HepG2 (cell line): ENCODE measurements at places on chromosomes 4 and X.

- peaks cover 38% of the 10 kb centered on the region; the same call in 2 of the 3 replicates for H3K36me3 ChIP-seq
- no peak overlapping the region for H3K27ac ChIP-seq
- peaks cover 15% of the 10 kb centered on the region for H3K4me1 ChIP-seq
- no peak overlapping the region for H3K4me3 ChIP-seq
Measured at GRCh38 chr4:185358514-185358913, 37.2 kb downstream of the LRP2BP start.

DNA sequence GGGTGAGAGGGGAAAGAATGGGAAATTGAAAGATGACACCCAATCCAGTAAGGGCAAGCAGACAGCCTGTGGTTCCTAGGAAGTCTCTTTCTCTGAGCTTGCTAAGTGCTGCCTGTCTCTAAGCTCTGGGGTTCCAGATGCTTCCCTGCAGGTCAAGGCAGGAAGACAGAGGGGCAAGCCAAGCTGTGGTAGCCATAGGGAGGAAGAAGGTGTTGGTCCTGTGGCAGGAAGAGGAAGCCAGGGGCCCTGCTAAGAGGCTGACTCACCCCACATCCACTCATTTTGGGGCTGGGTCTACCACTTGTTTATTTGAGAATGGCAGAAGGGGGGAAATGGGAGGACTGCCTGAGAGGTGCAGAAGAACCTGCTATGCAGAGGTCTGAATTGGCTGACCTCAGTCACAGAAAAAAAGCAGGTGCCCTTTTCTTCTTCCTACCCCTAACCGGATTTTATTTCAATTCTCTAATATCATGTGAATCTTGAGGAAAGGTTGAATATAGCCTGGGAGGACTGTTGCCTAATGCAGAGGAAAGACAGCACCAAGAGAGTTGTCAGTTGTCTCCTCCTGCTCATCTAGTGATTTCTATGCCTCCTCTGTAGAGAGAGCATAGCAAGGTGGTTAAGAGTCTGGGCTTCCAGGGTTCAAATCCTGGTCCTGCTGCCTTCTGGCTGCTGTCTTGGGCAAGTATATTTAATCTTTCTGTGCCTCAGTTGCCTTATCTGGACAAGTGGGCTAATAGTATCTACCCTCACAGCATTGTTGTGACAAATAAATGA lies 27.4 kb downstream of the HOPX start:
- no peak for DNase-seq
- peaks cover 37% of the 10 kb centered on the region for H3K27me3 ChIP-seq
- no peak overlapping the region for H3K4me3 ChIP-seq
- no peak overlapping the region for H3K27ac ChIP-seq
- H3K36me3 ChIP-seq, result no peaks in the 10 kb centered on the region
- H3K4me1 ChIP-seq, result no peaks in the 10 kb centered on the region

DNA sequence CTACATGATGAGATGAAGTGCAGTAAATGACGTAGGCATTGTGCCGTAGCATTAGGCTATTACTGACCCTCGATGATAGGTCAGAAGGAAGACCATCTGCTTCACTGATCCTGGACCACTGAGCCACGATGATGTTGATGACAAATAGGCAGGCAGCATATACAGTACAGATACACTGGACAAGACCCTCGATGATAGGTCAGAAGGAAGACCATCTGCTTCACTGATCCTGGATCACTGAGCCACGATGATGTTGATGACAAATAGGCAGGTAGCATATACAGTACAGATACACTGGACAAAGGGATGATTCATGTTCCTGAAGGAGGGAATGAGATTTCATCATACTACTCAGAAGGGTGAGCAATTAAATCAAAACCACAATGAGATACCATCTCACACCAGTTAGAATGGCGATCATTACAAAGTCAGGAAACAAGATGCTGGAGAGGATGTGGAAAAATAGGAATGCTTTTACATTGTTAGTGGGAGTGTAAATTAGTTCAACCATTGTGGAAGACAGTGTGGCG lies 50.9 kb downstream of the BEND4 start:
- H3K4me1 ChIP-seq, result no peaks in the 10 kb centered on the region
- no peak overlapping the region for H3K27ac ChIP-seq
- no peak for DNase-seq
- H3K4me3 ChIP-seq, result no peak overlapping the region
- H3K27me3 ChIP-seq, result no peaks in the 10 kb centered on the region; the same call in 2 of the 3 replicates
- H3K36me3 ChIP-seq, result no peaks in the 10 kb centered on the region

DNA sequence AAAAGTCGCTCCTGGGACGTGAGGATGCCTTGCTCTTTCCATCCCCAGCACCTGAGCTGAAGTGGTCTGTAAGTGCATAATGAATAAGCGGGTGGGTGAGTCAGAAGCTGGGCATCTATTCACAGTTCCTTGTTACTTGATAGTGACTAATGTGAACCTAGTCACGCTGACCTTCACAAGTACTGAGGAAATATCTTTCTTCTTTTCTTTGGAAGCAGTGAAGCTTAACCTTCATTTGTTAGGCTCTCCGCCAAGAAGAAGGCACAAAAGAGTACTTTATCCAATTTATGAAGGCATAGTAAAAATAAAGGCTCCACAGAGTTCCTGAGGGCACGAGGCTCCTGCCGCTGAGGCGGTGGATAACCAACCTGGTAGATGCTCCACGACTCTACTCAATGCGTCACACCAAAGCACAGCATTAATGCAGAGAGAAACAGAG lies 475.7 kb upstream of the SLIT2 start:
- H3K27me3 ChIP-seq, result no peaks in the 10 kb centered on the region
- no peak overlapping the region for H3K27ac ChIP-seq
- H3K4me3 ChIP-seq, result no peak overlapping the region
- DNase-seq, result no peak
- no peaks in the 10 kb centered on the region for H3K4me1 ChIP-seq

DNA sequence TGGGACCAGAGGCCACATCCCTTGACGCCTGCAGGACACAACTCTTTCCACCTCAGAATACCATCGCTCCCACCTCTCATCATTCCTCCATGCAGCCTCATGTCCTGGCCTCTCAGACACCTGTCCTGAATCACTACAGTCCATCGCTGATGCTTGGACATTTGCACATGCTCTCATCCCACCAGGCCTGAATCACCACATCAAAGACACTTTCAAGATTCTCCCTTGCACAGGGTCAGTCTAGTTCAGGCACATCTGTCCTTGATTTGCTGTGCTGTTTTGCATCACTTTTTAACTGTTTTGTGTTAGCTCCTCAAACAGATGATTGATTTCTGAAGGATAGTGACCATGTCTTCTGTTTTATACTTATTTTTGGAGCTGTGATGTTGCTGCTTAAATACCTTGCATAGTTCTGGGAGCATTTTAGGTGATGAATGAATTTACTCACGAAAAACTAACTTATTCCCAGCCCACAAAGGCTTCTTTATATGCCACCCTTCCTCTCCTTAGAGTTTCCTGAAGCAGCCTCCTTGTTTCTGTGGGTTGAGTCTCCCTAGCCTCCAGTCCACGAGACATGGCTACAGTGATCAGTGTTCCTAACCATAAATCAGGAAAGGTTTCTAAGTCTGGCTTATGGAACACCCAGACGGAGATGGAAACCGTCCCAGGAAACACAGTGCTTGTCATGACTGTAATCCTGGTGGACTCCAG lies 2.6 kb downstream of the FAM114A1 start:
- no peak for DNase-seq
- no peak overlapping the region for H3K27ac ChIP-seq
- no peak overlapping the region for H3K4me3 ChIP-seq
- H3K27me3 ChIP-seq, result no peaks in the 10 kb centered on the region

GRCh38 chrX:46961574-46962283 lies 49.5 kb downstream of the JADE3 start:
- no peaks in the 10 kb centered on the region for H3K36me3 ChIP-seq
- no peak overlapping the region for H3K4me3 ChIP-seq
- no peaks in the 10 kb centered on the region for H3K27me3 ChIP-seq
- no peak overlapping the region for H3K27ac ChIP-seq
- peaks cover 68% of the 10 kb centered on the region for H3K4me1 ChIP-seq

DNA sequence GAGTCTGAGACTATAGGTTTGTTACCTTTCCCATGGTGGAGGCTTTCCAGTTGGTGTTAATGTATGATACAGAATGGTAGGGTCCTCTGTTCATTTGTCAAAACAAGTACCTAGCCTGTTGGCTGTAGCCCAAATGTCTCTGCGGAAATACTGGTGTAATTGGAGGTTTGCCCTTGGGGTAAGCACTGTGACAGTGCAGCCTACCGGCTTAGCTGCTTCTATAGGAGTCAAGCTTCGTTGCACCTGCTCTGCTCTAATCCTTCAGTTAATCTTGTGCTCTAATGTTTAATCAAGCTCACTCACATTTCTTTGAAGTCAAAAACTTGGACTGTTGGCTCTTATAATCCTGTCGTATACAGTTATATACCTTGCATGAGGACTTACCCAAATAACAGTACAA lies 203.4 kb downstream of the CCNG2 start:
- DNase-seq, result no peak
- no peaks in the 10 kb centered on the region for H3K4me1 ChIP-seq
- no peak overlapping the region for H3K4me3 ChIP-seq
- peaks cover 5% of the 10 kb centered on the region; the same call in 1 of the 3 replicates for H3K27me3 ChIP-seq

- no peak overlapping the region for H3K4me3 ChIP-seq
- DNase-seq, result no peak
- H3K27ac ChIP-seq, result no peak overlapping the region
- no peaks in the 10 kb centered on the region for H3K36me3 ChIP-seq
- H3K27me3 ChIP-seq, result no peaks in the 10 kb centered on the region
- H3K4me1 ChIP-seq, result no peaks in the 10 kb centered on the region
Measured at GRCh38 chr4:171636606-171637005, 176.6 kb upstream of the GALNTL6 start.

DNA sequence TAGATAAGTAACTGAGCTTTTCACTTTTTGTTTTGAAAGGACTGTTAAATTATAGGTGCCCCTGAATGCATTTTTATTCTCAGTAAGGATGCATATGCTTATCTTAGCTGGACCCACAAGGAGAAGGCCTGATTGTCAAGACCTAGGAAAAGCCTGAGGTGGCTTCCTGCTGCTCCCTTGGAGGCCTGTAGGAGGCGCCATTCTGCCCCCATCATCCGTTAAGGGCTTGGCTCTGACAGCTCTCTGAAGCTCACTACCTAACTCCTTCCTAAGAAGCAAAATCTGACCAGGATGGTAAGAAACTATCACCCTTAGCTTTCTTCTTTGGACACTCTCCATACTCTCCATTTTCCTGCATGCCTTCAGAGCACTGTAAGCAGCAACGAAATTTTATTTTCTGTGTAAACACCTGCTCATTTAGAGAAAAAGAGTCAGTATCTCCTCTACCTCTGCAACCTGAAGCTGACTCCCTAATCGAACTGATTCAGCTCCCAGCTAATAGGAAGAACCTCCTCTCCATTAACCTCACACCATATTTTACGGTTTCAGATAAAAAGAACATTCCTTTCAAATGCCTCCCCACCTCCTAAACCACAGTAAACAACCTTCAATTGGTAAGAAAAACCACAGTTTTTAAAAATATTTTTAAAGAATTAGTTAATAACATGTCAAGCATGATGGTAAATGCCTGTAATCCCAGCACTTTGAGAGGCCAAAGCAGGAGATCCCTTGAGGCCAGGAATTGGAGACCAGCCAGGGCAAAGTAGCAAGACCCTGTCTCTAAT lies 73.4 kb upstream of the EDNRA start:
- DNase-seq, result no peak
- H3K4me1 ChIP-seq, result no peaks in the 10 kb centered on the region
- no peak overlapping the region for H3K4me3 ChIP-seq
- H3K27me3 ChIP-seq, result no peaks in the 10 kb centered on the region
- no peak overlapping the region for H3K27ac ChIP-seq
- no peaks in the 10 kb centered on the region for H3K36me3 ChIP-seq

DNA sequence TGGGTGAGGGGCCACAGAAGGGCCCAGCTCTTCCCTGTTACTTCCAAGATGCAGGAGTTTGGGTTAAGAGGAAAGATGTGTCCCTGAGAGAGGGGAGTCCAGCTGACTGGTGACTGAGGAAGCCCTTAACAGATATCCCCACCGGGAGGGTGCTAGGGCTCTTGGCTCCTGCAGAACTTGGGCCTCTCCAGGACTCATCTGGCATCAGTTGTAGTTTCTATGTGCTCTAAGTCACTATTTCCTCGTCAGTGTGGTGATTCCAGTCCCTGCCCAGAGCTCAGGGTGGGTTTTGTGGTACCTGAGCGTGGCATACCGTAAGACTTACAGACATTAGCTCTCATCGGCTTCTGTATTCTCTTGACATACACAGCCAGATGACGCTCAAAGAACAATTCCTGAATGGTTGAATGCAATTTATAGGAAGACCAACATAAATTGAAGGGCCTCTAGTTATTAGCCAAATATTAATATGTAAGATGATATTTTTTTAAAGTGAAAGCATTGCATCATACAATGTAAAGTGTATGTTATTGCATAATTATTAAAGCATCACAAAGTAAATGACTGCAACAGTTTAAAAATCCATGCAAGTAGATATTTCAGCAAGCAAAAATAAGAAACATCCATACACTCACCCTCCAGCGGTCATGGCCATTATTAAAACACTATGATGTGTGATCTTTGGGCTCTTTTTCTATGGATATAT lies 195.5 kb downstream of the PTTG2 start:
- peaks cover 23% of the 10 kb centered on the region for H3K4me1 ChIP-seq
- no peak overlapping the region for H3K4me3 ChIP-seq
- no peaks in the 10 kb centered on the region for H3K27me3 ChIP-seq
- H3K36me3 ChIP-seq, result no peaks in the 10 kb centered on the region
- H3K27ac ChIP-seq, result no peak overlapping the region
- DNase-seq, result no peak
